ENCODE measurements at places on chromosomes 2 and 18. TPM values are rescaled to one million over a fixed set of nuclear protein-coding genes. Genes with fewer than 3 reads are reported as not detected.

The SERPINB13 gene
- not detected for total RNA-seq

The CYP26B1 gene
- total RNA-seq = 14.7 TPM

The IL1RN gene
- total RNA-seq = 0.39 TPM

The FEV gene
- not detected for total RNA-seq

The SCYGR4 gene
- total RNA-seq = not detected

The CCDC150 gene
- 5.3 TPM for total RNA-seq

The ST6GAL2 gene
- 13.8 TPM for total RNA-seq

The CHMP1B gene
- total RNA-seq = 49.4 TPM

The GAD1 gene
- total RNA-seq = 0.39 TPM

The M1AP gene
- total RNA-seq = not detected

The CYBRD1 gene
- total RNA-seq = 33.9 TPM

The LCT gene
- total RNA-seq = 0.05 TPM

The SEMA4F gene
- total RNA-seq = 12.6 TPM

The RESP18 gene
- not detected for total RNA-seq

The RABL2A gene
- total RNA-seq = 7.7 TPM

The ATP8B1 gene
- total RNA-seq = 6.8 TPM

The CHST9 gene
- total RNA-seq = not detected

The EML6 gene
- 1.0 TPM for total RNA-seq

The HOXD13 gene
- 0.15 TPM for total RNA-seq

The ARL4C gene
- total RNA-seq = 47.4 TPM
